Activated T-helper 17 cell treated with anti-CD3 and anti-CD28 coated beads, Interleukin-2, amount 50 U/mL, for 72 hours (primary cell): ENCODE measurements at places on chromosomes 13 and 19. TPM values are rescaled to one million over a fixed set of nuclear protein-coding genes. Genes with fewer than 3 reads are reported as not detected.

DNA sequence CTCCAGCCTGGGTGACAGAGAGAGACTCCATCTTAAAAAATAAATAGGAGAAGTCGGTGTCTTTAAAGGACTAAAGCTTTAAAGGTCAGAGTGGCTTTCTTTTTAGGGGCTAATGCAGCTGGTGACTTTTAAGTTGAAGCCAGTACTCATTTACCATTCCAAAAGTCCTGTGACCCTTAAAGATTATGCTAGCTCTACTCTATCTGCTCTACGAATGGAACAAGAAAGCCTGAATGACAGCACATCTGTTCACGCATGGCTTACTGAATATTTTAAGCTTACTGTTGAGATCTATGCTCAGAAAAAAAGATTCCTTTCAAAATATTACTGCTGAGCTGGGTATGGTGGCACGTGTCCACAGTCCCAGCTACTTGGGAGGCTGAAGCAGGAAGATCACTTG, 16.4 kb downstream of the TDRD12 start:
- ATAC-seq: no peak
- no peaks in the 10 kb centered on the region for H3K4me1 ChIP-seq
- H3K4me3 ChIP-seq: no peak overlapping the region
- H3K27ac ChIP-seq: no peak overlapping the region
- H3K27me3 ChIP-seq: peaks cover 9% of the 10 kb centered on the region

GRCh38 chr13:110465696-110466095, 95.8 kb downstream of the RAB20 start:
- no peaks in the 10 kb centered on the region for H3K4me1 ChIP-seq
- no peak overlapping the region for H3K4me3 ChIP-seq
- no peak overlapping the region for H3K27ac ChIP-seq
- no peaks in the 10 kb centered on the region for H3K36me3 ChIP-seq

The CEACAM19 gene
- total RNA-seq: 1.1 TPM

The KCNN4 gene
- 116 TPM for total RNA-seq

GRCh38 chr19:55376241-55376933, at the start of gene TMEM190:
TSS of gene TMEM190 (plus strand) at chr19:55376826. CDS start at chr19:55376854, 28 bp downstream.
- H3K27me3 ChIP-seq: peaks cover 11% of the 10 kb centered on the region
- no peak for ATAC-seq
- no peak within 1 kb of the TSS for H3K4me3 ChIP-seq
- no peaks in the 10 kb centered on the region for H3K36me3 ChIP-seq
- H3K4me1 ChIP-seq: peaks cover 1% of the 10 kb centered on the region

The SULT2A1 gene
- total RNA-seq: not detected

The BEST2 gene
- not detected for total RNA-seq

The ZNF180 gene
- 10.9 TPM for total RNA-seq

GRCh38 chr13:67210208-67210607, 19.9 kb downstream of the PCDH9 start:
- ATAC-seq: no peak
- no peak overlapping the region for H3K4me3 ChIP-seq
- H3K4me1 ChIP-seq: no peaks in the 10 kb centered on the region
- H3K27ac ChIP-seq: no peak overlapping the region

GRCh38 chr13:100314132-100314910, 225.4 kb downstream of the PCCA start:
- H3K4me1 ChIP-seq: no peaks in the 10 kb centered on the region
- H3K27me3 ChIP-seq: no peaks in the 10 kb centered on the region
- H3K4me3 ChIP-seq: no peak overlapping the region
- ATAC-seq: no peak

The PABPC3 gene
- 0.32 TPM for total RNA-seq

DNA sequence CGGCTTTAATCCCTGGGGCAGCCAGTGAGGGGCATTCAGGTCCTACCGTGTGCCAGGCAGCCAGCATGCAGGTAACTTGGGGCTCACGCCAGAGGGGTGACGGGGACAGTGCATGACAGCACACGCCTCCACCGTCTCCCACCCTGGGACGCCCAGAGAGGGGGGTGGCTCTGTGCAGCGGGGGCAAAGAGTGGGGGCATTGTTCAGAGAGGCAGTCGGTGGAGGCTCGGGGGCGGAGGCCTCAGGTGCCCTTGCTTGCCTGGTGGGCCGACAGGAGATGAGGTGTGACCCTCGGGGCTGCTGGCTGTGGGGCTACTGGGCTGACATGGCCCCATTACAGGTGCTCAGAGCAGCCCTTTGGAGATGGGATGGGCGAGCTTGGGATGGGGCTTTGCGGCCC, 18.4 kb downstream of the PLIN4 start:
- peaks cover 31% of the 10 kb centered on the region for H3K36me3 ChIP-seq
- no peaks in the 10 kb centered on the region for H3K27me3 ChIP-seq
- no peak overlapping the region for H3K27ac ChIP-seq
- H3K4me1 ChIP-seq: no peaks in the 10 kb centered on the region
- no peak overlapping the region for H3K4me3 ChIP-seq
- no peak for ATAC-seq

GRCh38 chr13:80547885-80548825, 207.2 kb upstream of the SPRY2 start:
- no peaks in the 10 kb centered on the region for H3K36me3 ChIP-seq
- no peak for ATAC-seq
- H3K27me3 ChIP-seq: no peaks in the 10 kb centered on the region

DNA sequence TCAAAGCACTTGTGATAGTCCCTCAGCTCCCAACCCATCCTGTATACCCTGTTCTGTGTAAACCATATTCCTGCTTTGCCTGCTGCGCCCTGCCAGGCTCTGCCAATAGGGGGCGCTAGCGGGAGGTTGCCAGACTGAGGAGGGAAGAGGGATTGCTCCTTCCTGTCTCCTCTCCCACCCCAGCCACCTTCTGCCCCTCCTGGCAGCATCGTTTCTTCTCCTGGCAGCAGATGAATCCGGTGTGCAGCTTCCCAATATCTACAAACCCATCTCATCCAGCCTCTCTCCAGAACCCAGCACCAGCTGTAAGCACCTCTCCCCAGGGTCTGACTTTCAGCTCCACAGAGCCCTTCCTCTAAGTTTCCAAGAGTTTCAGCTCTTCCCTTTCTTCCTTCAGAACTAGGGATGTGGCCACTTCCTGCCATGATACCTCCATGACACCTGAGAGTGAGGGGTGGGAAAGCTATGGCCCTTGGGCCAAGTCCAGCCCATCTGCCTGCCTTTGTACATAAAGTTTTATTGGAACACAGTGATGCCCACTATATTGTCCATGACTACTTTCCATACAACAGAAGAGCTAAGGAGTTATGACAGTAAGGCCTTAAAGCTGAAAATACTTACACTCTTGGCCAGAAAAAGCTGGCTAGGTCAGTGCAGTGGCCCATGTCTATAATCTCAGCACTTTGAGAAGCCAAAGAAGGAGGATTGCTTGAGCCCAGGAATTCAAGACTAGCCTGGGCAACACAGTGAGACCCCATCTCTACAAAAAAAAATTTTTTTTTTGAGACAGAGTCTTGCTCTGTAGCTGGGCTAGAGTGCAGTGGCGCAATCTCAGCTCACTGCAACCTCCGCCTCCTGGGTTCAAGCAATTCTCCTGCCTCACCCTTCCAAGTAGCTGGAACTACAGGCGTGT, 34.5 kb upstream of the ATP1A3 start:
- peaks cover 29% of the 10 kb centered on the region for H3K27me3 ChIP-seq
- no peak for ATAC-seq
- no peaks in the 10 kb centered on the region for H3K4me1 ChIP-seq

DNA sequence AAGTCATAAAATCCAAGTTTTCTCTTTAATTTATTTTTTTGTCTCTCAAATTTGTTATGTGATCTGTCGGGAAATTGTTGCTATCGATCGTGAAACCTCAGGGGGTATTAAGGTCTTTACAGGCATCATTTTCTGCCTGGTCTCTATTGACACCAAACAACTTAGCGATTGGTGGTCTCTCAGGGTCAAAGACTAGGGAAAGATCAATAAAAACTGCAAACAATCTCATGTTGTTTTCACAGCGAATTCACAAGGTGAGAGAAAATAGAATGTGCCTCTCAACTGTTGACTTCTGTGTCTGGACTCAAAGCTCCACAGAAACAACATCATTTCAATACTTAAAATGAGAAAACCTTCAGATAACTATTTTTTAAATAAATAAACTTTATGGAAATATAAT, 645.4 kb upstream of the MIR17HG start:
- H3K27ac ChIP-seq: no peak overlapping the region
- ATAC-seq: no peak
- no peaks in the 10 kb centered on the region for H3K4me1 ChIP-seq
- no peak overlapping the region for H3K4me3 ChIP-seq

The PRTN3 gene
- not detected for total RNA-seq

- ATAC-seq: no peak
- H3K27ac ChIP-seq: no peak overlapping the region
- H3K27me3 ChIP-seq: no peaks in the 10 kb centered on the region
- peaks cover 76% of the 10 kb centered on the region for H3K36me3 ChIP-seq
- H3K4me1 ChIP-seq: peaks cover 37% of the 10 kb centered on the region
- H3K4me3 ChIP-seq: no peak overlapping the region
These were observed 15.8 kb downstream of the ZNF574 start for GRCh38 chr19:42091742-42092141.

DNA sequence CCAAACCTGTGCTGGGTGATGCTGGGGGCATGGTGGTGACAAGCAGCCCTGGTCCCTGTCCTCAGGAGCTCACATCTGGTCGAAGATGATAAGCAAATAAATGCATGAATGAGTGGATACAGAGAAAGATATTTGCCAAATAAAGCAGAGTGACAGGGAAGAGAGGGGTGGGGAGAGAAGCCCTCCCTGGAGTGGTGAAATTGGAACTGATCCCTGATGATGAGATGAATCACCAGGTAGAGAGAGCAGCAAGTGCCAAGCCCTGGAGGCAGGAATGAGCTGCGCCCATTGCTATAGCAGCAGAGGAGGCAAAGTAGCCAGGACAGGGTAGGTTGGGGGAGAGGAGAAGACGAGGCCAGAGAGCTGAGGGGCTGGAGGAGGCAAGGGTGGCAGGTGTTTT, 13.7 kb downstream of the FXYD5 start:
- peak overlapping the region; percentile 85 for H3K27ac ChIP-seq
- no peak for ATAC-seq
- peaks cover 30% of the 10 kb centered on the region for H3K4me1 ChIP-seq

The ZNF541 gene
- 0.04 TPM for total RNA-seq

- no peaks in the 10 kb centered on the region for H3K36me3 ChIP-seq
- H3K27ac ChIP-seq: no peak overlapping the region
- H3K27me3 ChIP-seq: peaks cover 3% of the 10 kb centered on the region
- no peak for ATAC-seq
- H3K4me3 ChIP-seq: no peak overlapping the region
These were observed 313.1 kb upstream of the MAB21L1 start for GRCh38 chr13:35789335-35790165.

- H3K27me3 ChIP-seq: peaks cover 26% of the 10 kb centered on the region
- H3K27ac ChIP-seq: no peak overlapping the region
- ATAC-seq: no peak
- no peak overlapping the region for H3K4me3 ChIP-seq
- H3K36me3 ChIP-seq: no peaks in the 10 kb centered on the region
These were observed 3.8 kb upstream of the LILRA5 start for GRCh38 chr19:54316746-54317107.

GRCh38 chr13:114151565-114152284, 19.3 kb upstream of the RASA3 start:
- peaks cover 37% of the 10 kb centered on the region for H3K4me1 ChIP-seq
- peak overlapping the region; percentile 96 for H3K27ac ChIP-seq
- H3K27me3 ChIP-seq: no peaks in the 10 kb centered on the region

The ZNF66 gene
- total RNA-seq: 11.3 TPM

The CALR3 gene
- not detected for total RNA-seq

GRCh38 chr19:10896851-10897526, 25.6 kb downstream of the CARM1 start:
- peak overlapping the region; percentile 78 for H3K27ac ChIP-seq
- peaks cover 13% of the 10 kb centered on the region for H3K4me1 ChIP-seq
- no peak overlapping the region for H3K4me3 ChIP-seq
- peak; percentile 44 for ATAC-seq
- H3K27me3 ChIP-seq: no peaks in the 10 kb centered on the region

The FFAR3 gene
- total RNA-seq: 2.3 TPM

- no peaks in the 10 kb centered on the region for H3K27me3 ChIP-seq
- peaks cover 34% of the 10 kb centered on the region for H3K4me1 ChIP-seq
- peak overlapping the region; percentile 76 for H3K27ac ChIP-seq
- H3K36me3 ChIP-seq: peaks cover 72% of the 10 kb centered on the region
- H3K4me3 ChIP-seq: peak overlapping the region; percentile 23
- ATAC-seq: no peak
These were observed 25.3 kb upstream of the GPR183 start for GRCh38 chr13:99332456-99332855.

GRCh38 chr13:95791084-95791722, 114.3 kb downstream of the DNAJC3 start:
- ATAC-seq: no peak
- no peaks in the 10 kb centered on the region for H3K4me1 ChIP-seq
- H3K36me3 ChIP-seq: peaks cover 91% of the 10 kb centered on the region
- H3K27me3 ChIP-seq: no peaks in the 10 kb centered on the region
- no peak overlapping the region for H3K27ac ChIP-seq

The EXOC3L2 gene
- total RNA-seq: not detected

DNA sequence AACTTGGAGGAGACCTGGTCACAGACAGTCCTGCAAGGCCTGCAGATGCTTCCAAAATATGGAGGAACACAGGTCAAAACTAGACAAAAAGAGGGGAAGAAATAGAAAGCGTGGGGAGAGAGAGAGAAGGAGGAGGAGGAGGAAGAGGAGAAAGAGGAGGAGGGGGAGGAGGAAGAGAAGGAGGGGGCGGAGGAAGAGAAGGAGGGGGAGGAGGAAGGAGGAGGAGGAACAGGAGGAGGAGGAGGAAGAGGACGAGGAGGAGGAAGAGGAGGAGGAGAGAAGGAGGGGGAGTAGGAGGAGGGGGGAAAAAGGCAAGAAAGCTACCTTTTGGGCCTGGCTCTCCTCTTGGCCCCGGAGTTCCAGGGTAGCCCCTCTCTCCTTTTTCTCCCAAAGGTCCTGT, 105.8 kb downstream of the COL4A1 start:
- H3K27ac ChIP-seq: no peak overlapping the region
- ATAC-seq: no peak
- no peak overlapping the region for H3K4me3 ChIP-seq
- H3K36me3 ChIP-seq: no peaks in the 10 kb centered on the region

The SOX1 gene
- not detected for total RNA-seq

DNA sequence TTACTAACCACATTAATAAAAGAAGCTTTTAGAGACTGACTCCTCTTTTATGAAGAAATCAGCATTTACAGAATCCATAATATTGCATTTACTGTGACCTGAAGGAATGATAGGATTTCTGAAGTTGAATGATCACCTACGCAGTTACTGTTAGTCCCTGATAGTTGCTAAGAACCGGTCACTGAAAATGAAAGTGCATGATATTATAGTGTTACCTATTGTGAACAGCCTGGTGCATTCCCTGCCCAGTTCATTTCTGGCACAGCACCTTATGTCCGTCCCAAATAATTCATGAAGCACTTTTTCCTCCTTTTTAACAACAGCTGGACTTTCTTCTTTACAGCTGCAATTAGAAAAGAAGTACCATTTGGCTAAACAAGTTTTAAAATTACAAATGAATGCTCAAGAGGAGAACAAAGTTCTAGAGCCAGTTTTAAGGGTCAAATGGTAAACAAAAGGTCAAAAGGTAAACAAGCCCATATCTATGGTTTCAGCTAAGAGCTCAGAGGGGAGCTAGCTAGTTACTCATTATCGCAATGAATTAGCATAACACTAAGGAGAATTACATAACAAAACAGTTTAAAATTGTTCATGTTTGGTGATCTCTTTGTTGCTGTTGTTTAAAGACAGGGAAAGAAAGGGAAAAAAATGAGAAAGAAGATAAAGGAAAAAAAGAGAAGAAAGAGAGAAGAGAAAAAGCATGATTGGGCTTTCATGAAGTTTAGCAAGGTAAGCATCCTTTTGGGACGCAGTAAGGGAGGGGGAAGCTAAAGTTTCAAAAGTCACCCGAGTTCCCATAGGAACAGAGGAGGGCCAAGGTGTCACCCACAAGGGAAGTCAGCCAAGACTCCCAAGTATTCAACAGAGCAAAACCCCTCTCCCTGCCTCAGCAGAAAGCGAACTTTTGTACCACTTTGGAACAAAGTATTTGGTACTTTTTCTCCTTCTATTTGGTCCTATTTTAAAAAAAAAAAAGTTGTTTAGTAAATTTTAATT, 50.2 kb downstream of the FLT3 start:
- peak; percentile 25 for ATAC-seq
- no peak overlapping the region for H3K27ac ChIP-seq
- no peak overlapping the region for H3K4me3 ChIP-seq
